ENCODE measurements at places on chromosomes 7 and 10.

GRCh38 chr7:140668641-140669040, 4.1 kb upstream of the ADCK2 start:
- DNase-seq, result no peak

- DNase-seq, result no peak
Observed at GRCh38 chr7:42085531-42085930, 151.5 kb downstream of the GLI3 start.

GRCh38 chr7:158774952-158775351, 54.4 kb downstream of the ESYT2 start:
- DNase-seq, result no peak

- DNase-seq, result no peak
Observed at GRCh38 chr7:47724335-47724982, 142.5 kb upstream of the TNS3 start.

- DNase-seq, result peak; percentile 47
Observed at GRCh38 chr10:12656518-12657142, 307.3 kb downstream of the CAMK1D start.

GRCh38 chr10:26879744-26880143, 19.0 kb upstream of the ABI1 start:
- no peak for DNase-seq

- DNase-seq, result no peak
Observed at GRCh38 chr10:104581884-104582601, 59.0 kb upstream of the SORCS3 start.

DNA sequence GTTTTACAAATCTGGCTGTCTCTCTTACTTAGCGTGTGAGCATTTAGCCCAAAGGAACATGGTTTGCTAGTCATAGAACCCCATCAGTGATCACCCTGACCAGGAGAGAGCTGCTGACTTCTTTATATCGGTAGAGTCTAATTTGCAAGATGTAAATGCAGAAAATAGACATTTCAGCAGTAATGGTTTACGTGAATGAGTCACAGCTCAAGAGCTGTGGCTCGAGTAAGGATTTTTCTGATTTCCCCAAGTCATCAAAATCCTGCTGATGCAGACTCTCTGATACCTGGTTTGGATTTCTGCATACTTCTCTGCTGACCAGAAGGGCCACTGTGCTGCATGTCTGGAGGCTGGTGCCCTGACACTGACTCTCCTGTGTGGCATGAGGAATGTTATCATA, 25.7 kb downstream of the NUB1 start:
- DNase-seq, result no peak

DNA sequence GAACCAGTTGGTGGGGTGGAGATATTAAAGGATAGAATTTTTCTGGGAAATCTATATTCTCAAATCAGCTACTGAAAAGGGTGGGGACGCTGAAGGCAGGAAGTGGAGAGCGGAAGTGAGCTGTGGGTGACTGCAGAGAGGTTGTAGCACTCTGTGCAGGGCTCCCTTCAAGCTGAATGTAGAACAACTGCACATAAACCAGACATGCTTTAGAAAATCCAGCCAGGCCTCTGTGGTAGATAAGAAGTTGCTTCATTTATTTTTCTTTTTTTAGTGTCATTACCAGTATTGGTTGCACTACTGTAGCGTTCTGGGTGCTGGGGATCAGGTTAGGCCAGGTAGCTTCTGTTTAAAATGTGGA, 127.8 kb downstream of the CELF2 start:
- no peak for DNase-seq

DNA sequence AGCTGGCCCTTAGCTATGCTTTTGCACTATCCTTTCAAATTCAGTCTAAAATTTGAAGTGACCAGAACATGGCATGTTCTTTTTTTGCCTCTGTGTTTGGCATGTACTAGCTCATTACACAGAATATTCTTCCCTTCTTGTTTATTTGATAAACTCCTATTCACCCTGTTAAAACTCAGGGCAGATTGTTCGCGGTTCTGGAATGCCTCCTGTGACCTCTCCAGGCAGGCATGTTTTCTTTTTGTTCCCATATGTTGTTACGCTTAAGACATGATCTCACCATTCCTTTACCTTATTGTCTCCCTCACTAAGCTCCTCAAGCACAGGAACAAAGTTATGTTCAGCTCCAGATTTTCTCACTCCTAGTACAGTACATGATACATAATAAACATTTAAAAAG, 181.7 kb downstream of the CCSER2 start:
- peak; percentile 77 for DNase-seq

GRCh38 chr7:50449501-50449880, 659 bp downstream of the FIGNL1 start:
- DNase-seq, result no peak

DNA sequence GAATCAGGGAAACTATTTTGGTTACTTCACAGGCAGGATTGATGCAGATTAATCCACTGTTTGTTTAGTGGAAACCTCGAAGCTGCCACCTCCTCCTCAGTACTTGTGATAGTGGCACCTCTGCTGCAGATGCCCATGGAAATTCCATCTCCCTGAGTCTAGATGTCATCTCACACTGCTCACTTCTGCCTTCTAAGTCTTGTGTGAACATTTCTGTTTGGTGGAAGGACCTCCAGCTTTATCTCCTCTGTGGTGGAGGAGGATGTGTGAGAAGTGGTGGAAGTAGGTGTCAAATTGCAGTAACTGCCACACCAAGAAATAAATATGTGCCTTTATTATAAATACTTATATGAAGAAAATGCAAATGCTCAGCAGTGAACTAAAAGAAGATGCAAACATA, 25.8 kb upstream of the GPR141 start:
- DNase-seq, result no peak

GRCh38 chr7:25549271-25549921, 321.1 kb upstream of the NPVF start:
- no peak for DNase-seq

DNA sequence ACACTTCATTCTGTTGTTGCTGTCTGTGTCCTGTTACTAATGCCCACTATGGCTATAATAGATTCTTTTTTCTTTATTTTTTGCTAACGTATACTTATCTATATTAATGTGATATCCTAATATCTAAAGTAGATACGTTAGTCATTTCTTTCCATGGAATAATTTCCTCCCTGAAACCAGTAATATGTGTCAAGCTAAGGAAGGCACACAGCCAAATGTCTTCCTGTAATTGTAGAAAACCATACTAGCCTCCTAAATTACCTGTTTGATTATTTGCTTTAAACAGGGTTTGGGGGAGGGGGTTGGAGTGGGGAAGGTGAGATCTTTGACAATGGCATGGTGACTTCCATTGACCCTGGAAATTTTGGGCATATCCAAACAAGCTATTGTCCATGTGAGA, 56.4 kb downstream of the THNSL1 start:
- peak; percentile 67 for DNase-seq

DNA sequence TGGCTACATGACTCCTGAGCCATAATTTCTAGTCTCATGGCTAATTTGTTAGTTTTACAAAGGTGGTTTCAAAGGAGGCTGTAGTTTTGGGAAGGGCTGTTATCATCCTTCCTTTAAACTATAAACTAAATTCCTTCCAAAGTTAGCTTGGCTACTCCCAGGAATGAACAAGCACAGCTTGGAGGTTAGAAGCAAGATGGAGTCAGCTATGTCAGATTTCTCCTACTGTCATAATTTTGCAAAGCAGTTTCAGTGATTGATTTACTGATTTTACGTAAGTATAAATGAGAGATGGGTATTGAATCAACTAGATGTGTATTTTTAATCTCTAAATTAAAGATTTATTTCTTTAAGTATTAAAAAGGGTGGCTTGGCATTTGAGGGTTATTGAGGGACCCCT, 79.9 kb downstream of the PHTF2 start:
- no peak for DNase-seq

GRCh38 chr10:75408911-75409885, 7.6 kb upstream of the ZNF503 start:
- DNase-seq, result no peak

- DNase-seq, result no peak
Observed at GRCh38 chr10:76301950-76302349, 870.5 kb downstream of the LRMDA start.

DNA sequence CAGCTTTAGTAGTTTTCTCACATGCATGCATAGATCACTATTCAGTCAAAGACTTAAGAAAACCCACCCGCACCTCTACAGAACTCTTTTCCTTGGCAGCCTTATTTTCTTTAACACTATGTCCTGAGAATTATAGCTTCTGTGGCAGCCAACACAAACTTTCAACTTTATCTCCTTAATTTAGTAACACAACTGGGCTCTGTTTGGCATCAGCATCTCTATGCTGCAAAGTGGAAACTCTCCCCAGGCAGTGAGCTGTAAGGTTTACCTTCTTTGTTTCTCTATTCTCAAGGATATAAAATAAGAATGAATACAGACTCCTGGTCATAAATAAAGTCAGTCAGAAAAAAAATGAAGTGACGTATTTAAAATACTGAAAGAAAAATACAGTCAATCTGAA, 115.2 kb upstream of the PPP1R9A start:
- DNase-seq, result no peak

DNA sequence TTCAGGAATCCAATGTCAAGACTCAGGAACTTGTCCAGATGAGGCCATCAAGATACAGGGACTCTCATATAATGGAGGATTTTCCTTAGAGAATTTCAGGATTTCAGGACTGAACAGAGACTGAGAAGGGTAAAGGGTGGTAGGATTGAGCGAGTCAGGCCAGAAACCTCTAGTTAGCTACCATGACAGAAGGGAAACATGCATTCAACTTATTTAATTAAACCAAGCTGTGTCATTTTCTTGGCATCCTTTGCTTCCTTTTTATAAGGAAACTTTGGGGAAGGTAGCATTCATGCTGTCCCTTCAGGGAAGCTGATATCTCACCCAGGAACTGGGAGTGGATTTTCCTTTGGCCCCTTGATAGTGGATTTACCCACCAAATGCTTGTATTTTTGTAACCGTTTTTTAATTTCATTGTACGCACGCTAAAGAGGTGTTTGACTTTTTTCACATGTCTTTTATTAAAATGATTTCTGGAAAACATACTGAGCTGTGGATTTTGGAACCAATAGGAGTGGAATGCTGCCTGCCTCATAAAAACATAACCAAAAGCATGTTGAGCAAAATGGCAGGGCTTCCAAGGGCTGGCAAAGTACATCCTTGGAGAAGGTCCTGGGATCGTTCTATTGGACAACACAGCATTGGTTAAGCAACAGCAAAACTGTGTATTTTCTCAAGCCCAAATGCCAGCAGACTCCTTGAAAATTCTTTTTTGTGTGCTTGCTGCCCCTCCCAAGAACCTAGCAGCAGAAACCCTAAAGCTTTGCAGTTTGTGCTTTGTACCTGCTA, 104.5 kb downstream of the CXCL12 start:
- DNase-seq, result no peak

GRCh38 chr7:22864855-22865601, 42.4 kb upstream of the TOMM7 start:
- no peak for DNase-seq

GRCh38 chr10:34710391-34710751, 104.7 kb downstream of the PARD3 start:
- DNase-seq, result peak; percentile 73

DNA sequence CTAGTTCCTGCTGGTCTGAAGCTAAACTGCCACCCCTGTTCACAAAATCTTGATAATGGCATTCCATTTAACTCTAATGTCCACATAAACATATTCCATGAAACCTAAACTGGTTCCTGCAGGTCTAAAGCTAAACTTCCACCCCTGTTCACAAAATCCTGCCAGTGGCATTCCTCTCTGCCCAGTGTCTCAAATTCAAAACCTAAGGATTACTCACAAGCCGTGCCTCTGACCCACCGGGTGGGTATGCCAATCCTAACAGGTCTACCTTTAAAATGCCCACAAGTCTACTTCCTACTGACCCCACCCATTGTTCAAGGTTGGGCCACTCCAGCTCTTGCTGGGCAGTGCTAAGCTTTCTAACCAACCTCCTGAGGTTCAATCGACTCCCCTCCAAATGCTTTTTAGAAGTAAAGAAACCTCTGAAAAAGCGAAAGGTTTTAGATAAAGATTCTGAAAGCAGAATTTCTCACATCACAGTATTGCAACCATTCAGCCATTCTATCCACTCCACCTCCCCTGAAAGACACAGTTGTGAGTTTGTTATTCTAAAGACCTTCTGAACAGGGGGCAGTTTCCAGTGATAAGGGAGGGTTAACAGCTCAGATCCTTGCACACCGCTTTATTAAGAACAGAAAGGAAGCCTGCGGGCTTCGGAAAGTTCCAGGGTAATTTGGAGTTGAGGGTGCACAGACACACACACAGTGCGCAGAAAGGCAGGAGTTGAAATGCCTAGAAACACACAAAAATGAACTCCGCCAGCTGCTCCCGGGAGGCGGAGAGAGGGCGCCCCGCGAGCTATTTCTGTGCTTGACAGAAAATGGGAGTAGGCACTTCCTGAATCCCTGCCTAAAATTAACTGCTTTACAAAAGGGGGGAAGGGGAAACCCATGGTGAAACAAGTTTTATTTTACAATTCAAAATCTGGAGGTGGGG, 87.7 kb downstream of the TNS3 start:
- no peak for DNase-seq

DNA sequence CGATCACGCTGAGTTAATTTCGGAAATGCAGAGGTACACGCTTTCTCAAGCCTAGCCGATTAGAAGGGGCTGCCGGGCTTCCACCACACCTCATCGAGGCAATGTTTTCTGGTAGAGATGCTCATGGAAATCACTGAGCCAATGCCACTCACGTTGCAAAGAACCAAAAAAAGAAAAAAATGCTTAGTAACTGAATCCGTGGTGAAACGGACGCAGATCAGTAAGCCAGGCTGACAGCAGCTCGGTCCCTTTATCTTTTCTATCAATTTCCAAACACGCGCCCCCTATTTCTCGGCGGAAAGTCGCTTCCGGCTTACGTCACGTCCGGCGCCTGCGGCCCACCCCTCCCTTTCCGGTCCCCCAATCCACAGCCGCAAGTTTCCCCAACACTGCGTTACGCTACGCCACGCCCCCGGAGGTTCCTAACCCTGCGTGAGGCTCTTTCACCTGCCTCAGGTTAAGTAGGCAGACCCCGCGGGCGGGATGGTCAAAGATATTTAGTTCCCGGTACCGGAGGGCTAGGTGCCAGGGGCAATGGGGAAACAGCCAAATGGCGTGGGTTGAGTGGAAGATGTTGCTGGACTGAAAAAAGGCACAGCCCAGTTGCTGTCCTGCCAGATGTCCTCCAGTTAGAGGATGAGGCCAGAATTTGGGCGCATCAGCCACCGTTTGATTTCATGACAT, at the start of gene NSUN6:
Gene NSUN6 (minus strand): TSS at position 264 of the 684 bp plus-strand sequence. CDS start 384 bp downstream, outside the sequence.
- DNase-seq, result peak; percentile 86

DNA sequence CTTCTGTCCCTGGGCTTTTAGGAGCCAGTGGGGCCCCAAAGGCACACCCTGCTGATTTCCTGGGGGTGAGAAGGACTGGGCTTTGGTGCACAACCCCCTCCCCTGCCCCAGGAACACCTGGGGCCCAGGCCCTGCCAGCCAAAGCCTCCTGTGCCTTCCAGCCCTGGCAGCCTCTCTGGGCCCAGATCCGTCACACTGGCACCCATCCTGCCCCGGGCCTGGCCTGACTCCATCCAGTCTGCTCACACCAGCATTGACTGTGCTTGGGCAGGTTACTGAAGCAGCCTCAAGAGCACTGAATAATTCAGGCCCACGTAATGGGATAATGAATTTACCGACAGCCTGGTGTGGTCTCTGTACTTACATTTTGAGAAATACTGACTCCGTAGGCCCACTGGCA, 12.0 kb upstream of the COMTD1 start:
- no peak for DNase-seq

GRCh38 chr7:101546308-101546936, 82.7 kb downstream of the MYL10 start:
- DNase-seq, result no peak

All from dermis microvascular lymphatic vessel endothelial cell (primary cell).